ENCODE measurements at places on chromosomes 6 and 20.

DNA sequence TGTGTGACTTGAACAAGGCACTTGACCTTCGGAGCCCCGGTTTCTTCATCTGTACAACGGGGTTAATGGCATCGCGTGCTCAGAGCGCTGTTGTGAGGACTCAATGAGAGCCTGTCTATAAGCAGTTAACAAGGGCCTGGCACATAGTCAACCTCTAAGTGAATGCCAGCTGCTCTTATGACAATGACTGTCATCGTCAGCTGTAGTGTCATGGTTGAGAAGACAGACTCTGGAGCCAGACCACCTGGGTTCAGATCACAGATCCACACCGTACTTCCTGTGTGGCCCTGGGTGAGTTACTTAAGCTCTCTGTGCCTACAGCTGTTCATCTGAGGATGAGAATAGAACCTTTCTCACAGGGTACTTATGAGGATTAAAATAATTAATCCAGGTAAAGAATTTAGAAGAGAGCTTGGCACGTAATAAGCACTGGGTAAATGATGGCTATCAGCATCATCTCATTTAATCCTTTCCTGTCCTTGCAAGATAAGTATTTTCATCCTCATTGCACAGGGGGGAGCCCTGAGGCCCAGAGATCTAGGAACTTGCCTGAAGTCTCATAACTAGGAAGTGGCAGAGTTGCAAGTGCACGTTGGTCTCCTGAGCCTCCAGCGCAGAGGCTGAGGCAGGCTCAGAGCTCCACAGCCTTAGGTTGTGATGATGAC lies 105.3 kb downstream of the EYA2 start:
- no peak for DNase-seq

DNA sequence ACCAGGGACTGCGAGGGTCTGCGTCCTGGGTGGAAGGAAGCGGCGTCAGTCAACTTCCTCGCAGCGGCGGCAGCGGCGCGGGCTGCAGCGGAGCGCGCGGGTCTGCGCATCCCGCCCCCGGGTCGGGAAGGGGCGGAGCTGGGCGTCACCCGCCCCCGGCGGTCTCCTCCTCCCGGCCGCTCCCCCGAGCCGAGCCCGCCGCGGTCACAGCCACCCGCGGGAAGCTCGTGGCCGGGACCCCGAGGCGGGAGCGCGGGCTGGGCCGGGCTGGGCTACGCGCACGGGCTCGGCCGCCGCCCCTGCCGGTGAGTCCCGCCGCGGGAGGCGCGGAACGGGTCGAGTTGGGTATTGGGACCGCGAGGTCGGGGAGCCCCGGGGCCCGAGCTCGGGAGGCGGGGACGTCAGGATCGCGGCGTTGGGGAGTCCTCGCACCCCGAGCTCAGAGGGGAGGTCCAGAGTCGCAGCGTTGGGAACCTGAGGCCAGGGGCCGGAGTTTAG lies at the start of gene PAQR8:
TSS of gene PAQR8 (plus strand) at position 207 of the 498 bp plus-strand sequence. CDS start 41,063 bp downstream, outside the sequence.
- no peak for DNase-seq

DNA sequence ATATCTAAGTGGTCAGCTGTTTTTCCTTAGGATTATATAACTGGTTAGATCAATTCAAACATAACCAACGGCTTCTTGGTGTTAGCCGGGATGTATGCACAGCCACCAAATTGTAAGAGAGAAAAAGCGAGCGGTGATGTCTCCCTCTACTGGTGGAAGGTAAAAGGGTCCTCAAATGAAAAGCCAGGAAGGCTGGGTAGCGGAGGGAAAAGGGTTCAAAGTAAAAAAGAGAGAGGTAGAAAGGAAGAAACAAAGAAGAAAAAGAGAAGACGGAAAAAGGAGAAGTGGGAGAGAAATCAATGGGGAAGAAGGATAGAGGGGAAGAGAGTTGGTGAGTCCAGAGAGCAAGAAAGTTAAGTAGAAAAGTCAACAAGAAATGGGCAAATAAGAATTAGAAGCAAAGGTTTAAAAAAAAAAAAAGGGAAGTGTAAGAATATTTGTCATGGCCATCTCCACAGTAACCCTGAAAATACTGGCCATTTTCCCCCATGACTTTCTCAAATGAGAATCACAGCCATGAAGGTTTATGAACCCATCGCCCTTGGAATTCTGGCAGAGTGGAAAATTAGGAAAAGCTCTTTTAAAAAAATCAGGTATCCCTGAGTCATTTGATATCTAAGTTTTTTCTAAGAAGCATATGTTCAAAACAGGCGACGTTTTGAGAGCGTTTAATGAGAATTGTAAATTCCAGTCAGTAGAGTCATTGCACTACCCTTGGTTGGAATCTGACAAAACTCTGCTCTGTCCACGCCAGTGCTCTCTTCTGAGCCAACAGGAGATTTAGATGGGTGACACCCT lies 155.6 kb upstream of the SNX9 start:
- DNase-seq: peak; percentile 37

GRCh38 chr6:55868771-55869479 lies 6.5 kb downstream of the BMP5 start:
- no peak for DNase-seq

GRCh38 chr20:24100370-24101011 lies 111.9 kb upstream of the GGTLC1 start:
- no peak for DNase-seq

DNA sequence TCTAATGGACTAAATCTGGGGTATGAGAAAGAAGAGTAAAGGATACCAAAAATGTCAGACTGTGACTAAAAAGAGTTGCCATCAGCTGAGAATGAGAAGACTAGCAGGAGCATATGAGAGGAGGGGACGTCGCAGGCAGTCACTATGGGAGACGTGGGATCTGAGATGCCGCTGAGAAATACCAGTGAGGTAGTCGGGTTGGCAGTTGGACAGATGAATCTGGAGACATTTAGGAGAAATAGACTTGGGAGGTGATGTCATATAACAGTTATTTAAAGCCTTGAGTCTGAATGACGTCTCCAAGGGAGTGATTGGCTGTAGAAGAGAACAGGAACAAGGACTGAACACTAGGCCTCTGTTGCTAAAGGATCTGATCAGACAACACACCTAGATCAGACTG lies 51.5 kb upstream of the TRIM26 start:
- DNase-seq: no peak

DNA sequence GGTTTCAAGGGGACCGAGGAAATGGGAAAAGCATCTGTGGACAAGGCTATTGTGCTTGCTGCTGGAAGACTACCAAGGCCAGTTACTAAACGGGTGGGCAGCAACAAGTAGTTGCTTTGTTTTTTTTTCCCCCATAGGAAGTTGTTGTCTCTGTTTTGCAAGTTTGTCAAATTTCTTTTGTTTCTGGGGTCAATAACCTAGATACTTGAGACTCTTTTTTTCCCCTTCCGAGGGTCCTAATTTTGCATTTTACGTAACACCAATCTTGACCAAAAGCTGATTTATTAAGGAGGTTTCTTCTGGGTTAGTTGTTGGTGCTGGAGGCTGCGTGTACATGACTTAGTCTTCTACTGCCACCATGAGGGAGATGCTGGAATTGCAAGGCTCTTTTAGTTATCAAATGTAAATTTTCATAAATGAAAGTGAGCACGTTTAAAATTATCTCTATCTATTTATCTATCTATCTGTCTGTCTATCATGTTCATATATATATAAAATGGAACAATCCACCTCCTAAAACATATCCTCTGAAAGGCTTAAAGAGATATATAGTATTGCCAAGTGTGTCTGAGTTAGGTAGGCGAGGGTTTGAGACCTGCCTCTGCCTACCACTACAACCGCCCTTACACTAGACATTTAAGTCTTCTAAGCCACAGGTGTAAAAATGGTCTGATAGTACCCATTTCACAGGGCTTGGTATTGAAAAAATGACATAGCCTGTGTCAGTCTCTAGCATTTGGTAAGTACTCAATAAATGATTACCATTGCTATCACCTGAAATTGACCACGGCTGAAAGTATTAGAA lies 60.2 kb downstream of the GCLC start:
- peak; percentile 2 for DNase-seq

- DNase-seq: no peak
Measured at GRCh38 chr20:10634683-10635411, 39.0 kb downstream of the JAG1 start.

DNA sequence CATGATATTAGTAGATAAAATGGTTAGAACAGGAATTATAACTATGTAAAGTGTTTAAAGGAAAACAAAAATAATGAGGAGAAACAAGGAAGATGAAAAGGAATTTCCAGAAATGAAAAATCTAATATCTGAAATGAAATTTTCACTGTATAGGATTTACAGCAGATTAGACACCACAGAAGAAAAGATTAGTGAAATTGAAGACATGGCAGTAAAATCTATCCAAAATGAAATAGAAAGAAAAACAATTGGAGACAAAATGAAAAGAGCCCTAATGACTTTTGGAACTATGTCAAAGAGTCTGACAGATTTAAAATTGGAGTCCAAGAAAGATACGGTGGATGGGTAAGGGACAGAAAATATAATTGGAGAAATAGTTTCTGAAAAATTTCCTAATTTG lies 174.2 kb downstream of the AKAP7 start:
- DNase-seq: no peak

DNA sequence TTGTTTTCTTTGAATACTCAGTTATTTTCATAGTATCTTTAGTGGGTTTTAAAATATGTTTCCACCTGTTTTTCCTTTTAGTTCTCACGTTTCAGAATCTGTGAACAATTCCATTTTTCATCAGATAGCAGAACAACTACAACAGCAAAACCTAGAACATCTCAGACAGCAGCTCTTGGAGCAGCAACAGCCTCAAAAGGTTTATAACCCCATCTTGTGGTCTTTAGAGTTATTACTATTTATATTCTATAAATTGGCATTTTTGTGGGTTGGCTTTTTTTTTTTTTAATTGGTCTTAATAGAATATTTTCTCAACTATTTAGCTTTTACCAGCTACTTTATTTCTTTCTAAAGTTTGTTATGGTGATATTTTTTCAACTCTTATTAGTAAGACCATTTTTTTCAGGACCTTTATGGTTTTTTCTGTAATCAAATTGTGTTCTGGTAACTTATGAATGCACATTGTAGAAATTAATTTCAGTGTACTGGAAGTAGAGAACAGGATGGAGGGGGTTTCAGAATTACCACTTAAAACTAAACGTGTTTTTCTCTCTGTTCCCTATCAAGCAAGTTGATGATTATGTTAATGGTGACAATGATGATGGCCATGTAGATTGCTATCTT lies 72.2 kb downstream of the SCAF8 start:
- DNase-seq: no peak

- no peak for DNase-seq
Measured at GRCh38 chr6:97177905-97178304, 105.1 kb downstream of the MMS22L start.

- no peak for DNase-seq
Measured at GRCh38 chr6:34044945-34045595, 100.8 kb downstream of the GRM4 start.

DNA sequence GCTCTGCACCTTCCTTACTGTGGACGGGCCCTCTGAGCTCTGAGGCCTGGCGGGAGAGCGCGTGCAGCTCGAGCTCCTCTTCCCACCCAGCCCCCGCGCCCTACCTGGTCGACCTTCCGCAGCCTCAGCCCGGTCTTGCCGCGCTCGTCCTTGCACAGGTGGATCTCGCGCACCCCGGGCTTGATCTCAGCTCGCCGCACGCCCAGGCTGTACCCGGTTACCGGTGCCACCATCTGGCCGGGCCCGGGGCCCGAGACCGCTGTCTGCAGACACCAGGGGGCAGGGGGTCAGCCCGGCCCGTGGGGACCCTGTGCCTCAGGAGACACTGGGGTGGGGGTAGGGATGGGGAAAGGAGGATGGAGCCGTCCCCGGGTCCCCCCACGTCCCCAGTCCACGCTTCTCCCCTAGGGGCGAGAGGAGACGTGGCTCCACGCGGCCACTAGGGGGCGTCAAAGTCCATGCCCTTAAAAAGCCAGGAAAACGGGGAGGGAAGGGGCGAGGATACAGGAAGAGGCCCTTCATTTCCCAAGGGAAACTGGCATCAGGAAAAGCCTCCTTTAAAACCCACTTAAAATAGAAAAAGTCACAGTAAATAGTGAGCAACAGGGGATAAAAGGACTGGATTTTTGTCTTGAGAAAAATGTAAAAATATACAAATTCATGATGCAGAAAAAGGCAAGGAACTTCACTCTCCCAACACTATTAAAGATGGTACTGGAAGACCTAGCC lies 15.5 kb downstream of the SDCBP2 start:
- DNase-seq: peak; percentile 23

GRCh38 chr6:147384737-147385710 lies 123.5 kb upstream of the SAMD5 start:
- no peak for DNase-seq

DNA sequence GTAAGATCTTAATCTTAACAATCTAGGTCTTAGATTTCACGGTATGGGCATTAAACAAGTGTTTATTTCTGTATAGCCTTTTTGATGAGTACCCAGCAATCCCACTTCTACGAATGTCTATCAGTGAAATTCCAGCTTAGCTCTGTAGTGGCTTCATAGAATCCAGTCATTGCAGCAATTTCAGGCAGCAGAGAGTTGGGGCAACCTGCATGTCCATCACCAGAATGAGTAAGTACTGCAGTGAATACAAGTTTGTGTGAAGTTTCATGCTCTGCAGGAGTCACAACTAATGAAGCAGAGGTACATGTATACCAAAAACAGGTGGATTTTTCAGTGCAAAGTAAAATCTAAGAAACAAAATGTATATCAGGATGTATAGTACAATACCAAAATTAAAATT lies 151.7 kb downstream of the OR2B2 start:
- DNase-seq: no peak

DNA sequence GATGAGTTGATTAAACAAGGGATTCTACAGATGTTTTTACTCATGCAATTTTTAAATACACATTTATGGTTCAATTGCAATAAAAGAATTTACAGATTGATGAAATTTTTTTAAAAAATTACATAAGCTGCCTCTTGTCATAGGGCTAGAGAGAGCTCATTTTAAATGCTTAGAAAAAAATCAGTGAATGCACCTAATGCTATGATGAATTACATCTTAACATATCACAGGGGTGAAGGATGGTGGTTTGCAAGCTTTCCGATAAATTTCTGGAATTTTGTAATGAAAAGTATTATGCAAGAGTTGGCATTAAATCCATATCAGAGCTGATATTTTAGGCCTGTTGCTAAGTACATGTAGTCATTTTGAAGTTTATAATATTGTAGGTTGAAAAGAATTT lies 29.6 kb downstream of the DSE start:
- no peak for DNase-seq

DNA sequence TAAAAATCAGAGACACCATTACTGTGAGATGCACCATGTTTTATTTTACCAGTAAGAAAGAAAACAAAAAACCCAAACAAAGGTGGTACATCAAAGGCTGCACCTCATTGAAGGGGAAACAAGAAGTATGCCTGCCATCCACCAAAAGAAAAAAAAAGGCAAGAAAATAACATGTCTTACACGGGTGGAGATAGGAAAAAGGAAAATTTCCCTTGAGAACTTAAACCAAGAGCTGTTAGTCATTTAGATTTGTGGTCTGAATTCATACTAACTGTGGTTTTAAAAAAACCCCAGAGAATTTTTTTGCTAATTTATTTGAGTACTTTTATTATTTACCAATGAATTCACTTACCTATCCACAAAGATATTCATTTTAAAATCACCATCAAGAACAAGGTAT lies 144.0 kb downstream of the LRRC1 start:
- no peak for DNase-seq

GRCh38 chr6:17505062-17505476 lies 95.0 kb upstream of the FAM8A1 start:
- DNase-seq: no peak

GRCh38 chr6:161080263-161080970 lies 88.8 kb downstream of the MAP3K4 start:
- DNase-seq: no peak

- no peak for DNase-seq
Measured at GRCh38 chr6:7777074-7777473, 51.2 kb downstream of the BMP6 start.

All from NCI-H2107 (cell line).